ENCODE measurements at places on chromosomes 11 and 22.

GRCh38 chr11:115078461-115079438 lies 400.4 kb downstream of the NXPE2 start:
- no peak for DNase-seq

DNA sequence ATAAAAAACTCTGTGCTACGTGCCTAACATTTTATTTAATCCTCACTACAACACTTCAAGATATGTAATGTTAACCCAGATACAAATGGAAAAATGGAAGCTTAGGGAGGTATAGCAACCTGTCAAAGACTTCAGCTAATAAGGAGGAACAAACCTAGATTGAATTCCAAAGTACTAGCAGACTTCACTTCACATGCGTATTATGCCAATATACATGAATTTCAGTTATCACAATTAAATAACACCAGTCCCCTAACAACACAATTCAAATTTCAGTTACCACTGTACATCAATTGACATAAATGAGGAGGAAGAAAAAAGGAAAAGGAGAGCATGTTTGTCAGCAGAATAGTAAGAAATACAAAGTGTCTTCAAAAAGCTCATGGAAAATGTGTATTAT lies 60.4 kb downstream of the TTC28 start:
- no peak for DNase-seq

DNA sequence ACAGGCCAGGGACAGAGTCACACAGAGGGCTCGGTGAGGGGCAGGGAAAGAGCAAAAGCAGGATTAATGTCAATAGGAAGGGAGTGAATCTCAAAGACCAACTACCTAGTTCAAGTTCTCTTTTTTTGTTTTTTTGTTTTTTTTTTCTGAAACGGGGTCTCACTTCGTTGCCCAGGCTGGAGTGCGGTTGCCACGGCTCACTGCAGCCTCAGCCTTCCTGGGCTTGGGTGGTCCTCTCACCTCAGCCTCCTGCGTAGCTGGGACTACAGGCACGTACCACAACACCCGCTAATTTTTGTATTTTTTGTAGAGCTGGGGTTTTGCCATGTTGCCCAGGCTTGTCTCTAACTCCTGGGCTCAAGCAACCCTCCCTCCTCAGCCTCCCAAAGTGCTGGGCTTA lies 9.7 kb upstream of the BCL9L start:
- no peak for DNase-seq

DNA sequence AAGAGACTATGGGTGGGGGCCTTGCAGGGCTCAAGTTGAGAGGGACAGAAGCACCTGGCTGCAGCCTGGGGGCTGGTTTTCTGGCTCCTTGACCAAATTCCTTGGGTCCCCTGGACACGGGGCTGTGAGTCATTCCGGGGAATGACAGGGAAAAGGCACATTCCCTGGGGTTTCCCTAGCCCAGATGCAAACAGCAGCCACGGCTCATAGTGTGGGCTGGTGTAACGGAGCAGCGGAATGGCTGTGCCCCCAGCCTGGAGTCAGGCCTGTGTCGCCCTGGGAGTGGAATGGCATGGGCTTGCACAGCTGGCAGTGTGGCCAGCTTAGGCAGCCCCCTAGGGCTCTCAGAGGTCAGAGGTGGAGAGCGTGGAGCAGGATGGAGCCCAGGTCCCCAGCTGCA lies 77.6 kb upstream of the KCNQ1OT1 start:
- DNase-seq = no peak

DNA sequence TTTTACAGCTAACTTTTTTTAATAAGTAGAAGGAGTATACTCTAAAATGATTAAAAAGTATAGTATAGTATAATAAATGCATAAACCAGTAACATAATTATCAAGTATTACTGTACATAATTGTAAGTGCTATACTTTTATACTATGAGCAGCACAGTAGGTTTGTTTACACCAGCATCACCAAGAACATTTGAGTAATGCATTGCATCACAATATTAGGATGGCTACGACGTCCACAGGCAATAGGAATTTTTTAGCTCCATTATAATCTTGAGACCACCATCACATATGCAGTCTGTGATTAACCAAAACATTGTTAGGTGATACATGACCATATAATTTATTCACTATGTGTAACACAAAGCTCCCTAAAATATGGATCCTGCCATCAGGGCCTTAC lies 20.4 kb downstream of the RNF141 start:
- no peak for DNase-seq

- DNase-seq = no peak
Measured at GRCh38 chr11:3137486-3138177, 27.5 kb downstream of the OSBPL5 start.

DNA sequence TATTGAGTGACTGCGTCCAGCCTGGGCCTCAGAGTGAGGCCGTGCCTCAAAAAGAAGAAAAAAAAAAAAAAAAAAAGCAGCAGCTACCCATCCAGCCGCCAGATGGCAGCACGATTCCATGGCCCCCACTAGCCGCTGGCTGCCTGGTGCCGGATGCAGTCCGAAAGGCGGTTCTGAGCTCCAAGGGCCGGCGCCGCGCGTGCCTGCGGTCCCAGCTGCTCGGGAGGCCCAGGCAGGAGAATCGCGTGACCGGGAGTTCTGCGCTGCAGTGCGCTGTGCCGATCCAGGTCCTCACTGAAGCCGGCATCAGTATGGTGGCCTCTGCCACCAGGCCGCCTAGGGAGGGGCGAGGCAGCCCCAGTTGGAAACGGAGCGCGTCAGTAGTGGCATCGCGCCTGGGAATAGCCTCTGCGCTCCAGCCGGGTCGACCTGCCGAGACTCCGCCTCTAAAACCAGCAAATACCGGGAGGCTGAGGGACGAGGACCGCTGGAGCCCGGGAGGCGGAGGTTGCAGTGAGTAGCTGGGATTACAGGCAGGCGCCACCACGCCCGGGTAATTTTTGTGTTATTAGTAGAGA lies 19.3 kb downstream of the SCARF2 start:
- DNase-seq = peak; percentile 28

GRCh38 chr11:69685348-69685747 lies 10.2 kb upstream of the LTO1 start:
- no peak for DNase-seq

DNA sequence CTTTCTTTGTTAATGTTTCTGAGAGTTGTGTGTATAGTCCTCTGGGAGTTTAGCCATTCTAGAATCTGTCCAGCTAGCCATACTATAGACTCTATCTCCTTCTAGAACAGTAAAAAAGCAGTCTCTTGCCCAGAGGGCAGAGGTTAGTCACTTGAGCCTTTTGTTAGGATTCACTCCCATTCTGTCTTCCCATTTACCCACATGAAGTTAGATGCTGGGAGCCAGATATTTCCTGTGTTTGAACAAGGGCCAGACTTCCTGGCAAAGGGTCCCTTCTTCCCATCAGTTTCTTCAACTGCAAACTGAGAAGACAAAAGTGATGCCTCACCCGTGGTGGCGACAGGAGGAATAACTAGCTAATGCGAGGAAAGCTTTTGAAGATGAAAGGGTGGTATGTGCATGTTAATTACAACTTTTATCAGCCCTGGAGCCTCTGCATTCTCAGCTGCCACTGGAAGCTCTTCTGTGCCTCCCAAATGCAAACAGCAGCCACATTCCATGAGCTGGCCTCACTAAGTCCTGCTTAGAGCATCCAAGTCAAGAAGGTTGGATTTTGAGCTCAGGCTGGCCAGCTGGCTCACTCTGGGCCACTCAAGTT lies 12.8 kb downstream of the CD44 start:
- DNase-seq = no peak

DNA sequence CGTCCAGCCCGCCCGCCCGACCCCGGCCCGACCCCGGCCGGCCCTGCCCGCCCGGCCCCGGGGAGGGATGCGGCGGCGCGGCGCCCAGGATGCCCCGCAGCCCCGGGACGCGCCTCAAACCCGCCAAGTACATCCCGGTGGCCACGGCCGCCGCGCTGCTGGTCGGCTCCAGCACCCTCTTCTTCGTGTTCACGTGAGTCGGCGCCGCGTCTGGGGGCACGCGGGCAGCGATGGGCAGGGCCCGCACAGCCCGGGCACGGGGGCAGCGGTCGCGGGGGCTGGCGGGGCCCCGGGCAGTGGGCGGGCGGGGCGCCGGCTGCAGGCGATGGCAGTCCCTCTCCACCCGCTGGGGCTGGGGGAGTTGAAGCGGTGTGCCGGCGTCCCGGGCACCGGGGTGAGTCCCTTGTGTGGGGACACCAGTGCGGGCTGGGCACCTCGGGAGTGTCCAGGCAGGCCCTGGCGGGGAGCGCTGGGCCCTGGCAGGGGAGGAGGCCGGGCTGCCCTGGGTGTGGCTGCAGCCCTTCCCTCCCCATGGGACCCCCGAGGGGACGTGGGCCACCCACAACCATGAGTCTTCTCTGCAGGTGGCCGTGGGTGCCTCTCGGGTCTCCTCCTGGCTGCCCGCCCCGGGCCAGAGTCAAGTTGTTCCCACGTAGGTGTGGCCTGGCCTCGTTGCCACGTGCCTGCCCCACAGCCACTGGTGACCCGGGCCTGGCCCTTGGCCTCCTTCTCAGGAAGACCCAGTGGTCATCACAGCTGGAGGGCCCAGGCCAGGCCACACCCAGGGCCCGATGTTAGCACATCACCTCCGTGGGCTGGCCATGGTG lies 468 bp downstream of the ZDHHC8 start:
- DNase-seq = no peak

DNA sequence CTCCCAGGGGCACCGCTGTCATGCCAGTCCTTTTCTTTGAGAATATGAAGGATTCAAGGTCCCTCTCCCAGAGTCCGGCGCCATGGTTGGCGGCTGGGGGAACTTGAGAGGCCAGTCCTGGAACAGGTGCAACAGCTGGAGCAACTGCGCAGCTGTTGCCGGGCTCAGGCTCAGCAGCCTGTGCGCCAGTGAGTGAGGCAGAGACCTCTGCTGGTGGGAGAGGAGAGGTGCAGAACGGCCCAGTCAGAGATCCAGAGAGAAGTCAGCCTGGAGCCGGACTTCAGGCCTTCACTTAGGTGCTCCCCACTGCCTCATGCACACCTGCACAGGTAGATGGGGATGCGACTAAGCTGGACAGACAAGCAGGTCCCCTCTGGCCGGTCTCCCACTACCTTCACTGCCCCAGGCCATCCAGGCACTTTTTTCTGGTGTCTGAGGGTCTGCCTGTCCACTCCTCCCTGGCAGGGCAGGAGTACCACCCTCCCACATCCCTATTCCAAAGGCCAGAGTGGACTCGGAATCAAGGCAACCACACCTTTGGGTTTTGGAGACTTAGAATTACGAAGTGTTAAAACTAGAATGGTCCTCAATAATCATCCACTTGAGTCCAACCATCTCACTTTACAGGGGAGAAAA lies 4.6 kb downstream of the CHRDL2 start:
- DNase-seq = peak; percentile 46

DNA sequence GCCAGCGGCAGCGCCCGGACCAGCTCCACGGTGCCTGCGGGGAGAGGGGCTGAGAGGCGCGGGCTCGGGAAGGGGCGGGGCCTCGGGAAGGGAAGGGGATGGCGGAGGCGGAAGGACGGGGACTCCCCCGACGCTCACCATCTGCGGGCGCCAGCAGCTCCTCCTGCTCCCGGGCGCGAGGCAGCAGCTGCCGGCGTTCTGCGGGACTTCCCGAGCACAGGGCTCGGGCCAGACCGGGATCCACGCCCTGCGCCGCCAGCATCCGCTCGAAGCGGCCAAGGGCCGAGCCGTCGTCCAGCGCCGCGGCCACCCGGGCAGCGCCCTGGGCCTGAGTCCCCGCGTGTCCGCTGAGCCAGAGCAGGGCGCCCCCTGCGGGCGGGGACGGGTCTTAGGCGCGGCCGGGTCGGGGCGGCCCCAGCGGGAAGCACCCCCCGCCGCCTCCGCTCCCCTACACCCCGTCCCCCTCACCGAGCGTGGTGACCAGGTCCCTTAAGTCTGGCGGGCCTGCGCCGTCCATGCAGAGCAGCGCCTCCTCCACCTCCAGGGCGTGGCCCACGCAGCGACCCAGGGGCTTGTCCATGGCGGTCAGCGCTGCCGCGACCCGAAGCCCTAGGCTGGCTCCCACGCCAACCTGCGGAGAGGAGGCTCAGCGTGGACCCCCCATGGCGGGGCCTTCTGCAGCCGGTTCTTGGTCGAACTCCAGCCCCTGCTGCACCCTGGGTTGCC lies 873 bp upstream of the SCO2 start:
- DNase-seq = peak; percentile 26

- no peak for DNase-seq
Measured at GRCh38 chr11:36010010-36010740, 66.3 kb downstream of the LDLRAD3 start.

GRCh38 chr11:81135570-81135969 lies 1598.1 kb downstream of the FAM181B start:
- DNase-seq = no peak

- DNase-seq = no peak
Measured at GRCh38 chr11:64290352-64291261, 495 bp upstream of the KCNK4 start.

GRCh38 chr11:103215812-103216211 lies 106.6 kb downstream of the DYNC2H1 start:
- DNase-seq = no peak

- no peak for DNase-seq
Measured at GRCh38 chr11:72918851-72919250, 104.6 kb downstream of the ATG16L2 start.

GRCh38 chr11:1772270-1773130 lies 8.8 kb upstream of the CTSD start:
- DNase-seq = peak; percentile 93

DNA sequence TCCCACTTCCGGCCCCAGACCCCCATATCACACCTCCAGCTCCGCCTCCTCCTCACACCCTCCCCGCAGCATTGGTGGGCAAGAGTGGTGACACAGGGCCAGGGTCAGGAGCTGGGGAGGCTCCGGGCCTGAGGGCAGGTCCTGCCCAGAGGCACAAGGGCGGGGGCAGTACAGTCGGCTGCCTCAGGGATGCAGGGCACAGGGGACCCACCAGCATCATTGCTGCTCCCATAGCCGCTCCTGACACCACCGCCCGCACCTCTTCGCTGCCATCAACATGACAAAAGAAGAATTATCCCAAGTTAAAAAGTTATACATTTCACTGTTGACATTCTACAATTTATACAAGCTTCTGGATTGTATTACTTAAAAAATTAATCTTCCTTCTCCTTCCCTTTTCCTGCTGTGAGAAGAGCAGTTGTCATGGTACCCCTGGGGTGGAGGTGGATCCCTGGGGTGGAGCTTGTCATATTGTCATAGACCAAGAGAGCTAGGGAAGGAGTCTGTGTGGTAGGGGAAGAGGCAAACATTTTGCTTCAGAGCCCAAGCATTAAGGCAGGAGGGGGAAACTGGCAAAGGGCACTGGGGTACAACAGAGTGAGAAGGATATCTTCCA lies 4.1 kb downstream of the SBF2 start:
- DNase-seq = no peak

GRCh38 chr11:2318123-2318522 lies 16.3 kb downstream of the TSPAN32 start:
- DNase-seq = no peak

GRCh38 chr11:126588630-126589491 lies 233.4 kb downstream of the ST3GAL4 start:
- no peak for DNase-seq

GRCh38 chr22:22425783-22426624 lies 82.5 kb downstream of the ZNF280B start:
- DNase-seq = no peak

- DNase-seq = no peak
Measured at GRCh38 chr11:92839450-92839849, 130.0 kb upstream of the MTNR1B start.

DNA sequence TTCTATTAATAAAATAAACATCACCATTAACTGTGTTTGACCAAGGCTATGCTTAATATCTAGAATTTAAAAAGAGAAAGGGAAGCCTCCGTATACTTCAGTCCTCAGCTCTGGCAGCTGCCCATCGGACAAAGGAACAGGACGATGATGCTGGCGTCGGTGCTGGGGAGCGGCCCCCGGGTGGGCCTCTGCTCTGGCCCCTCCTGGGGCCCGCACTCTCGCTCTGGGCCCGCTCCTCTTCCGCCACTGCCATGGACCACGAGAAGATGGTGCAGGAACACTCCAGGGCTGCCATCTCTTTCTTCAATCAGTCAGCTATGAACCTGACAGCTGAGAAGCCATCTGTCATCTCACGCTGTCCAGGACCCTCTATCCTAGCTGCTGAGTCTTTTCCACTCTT lies 25.3 kb downstream of the PDHX start:
- no peak for DNase-seq

Measured in NCI-H226 (cell line).